ENCODE measurements at places on chromosomes 6 and 20. TPM values are rescaled to one million over a fixed set of nuclear protein-coding genes. Genes with fewer than 3 reads are reported as not detected.

The UBE2J1 gene
- total RNA-seq = 32.3 TPM

The MAN1A1 gene
- total RNA-seq = 247 TPM

The RBCK1 gene
- total RNA-seq = 51.6 TPM

The DDO gene
- 2.8 TPM for total RNA-seq

The CNKSR3 gene
- 3.9 TPM for total RNA-seq

The PGBD1 gene
- 4.0 TPM for total RNA-seq

The RPP40 gene
- total RNA-seq = 12.4 TPM

The NKAPL gene
- 2.0 TPM for total RNA-seq

The BMP7 gene
- 2.3 TPM for total RNA-seq

The NHLRC1 gene
- total RNA-seq = 3.1 TPM

The TFAP2A gene
- not detected for total RNA-seq

The JAG1 gene
- 153 TPM for total RNA-seq

The DOP1A gene
- total RNA-seq = 20.2 TPM

The FKBP1C gene
- total RNA-seq = not detected

The TMEM74B gene
- total RNA-seq = not detected

The THBD gene
- 205 TPM for total RNA-seq

The PI16 gene
- 41.9 TPM for total RNA-seq

The TRIM31 gene
- total RNA-seq = not detected

The LAMP5 gene
- total RNA-seq = not detected

The NOX3 gene
- total RNA-seq = not detected

The VWA7 gene
- 1.6 TPM for total RNA-seq

The CALHM4 gene
- total RNA-seq = not detected

The LINC00237 gene
- not detected for total RNA-seq

The APOM gene
- total RNA-seq = 4.7 TPM

The TRDN gene
- total RNA-seq = 1.1 TPM

The TAAR6 gene
- total RNA-seq = not detected

The FILIP1 gene
- 15.9 TPM for total RNA-seq

The EPPIN gene
- not detected for total RNA-seq

The PDE10A gene
- 9.1 TPM for total RNA-seq

The NRSN1 gene
- total RNA-seq = not detected

The PSMG4 gene
- 25.2 TPM for total RNA-seq

The CFB gene
- total RNA-seq = 1,024 TPM

The TUBB1 gene
- 0.19 TPM for total RNA-seq

The ERVFRD-1 gene
- 0.24 TPM for total RNA-seq

The SPEF1 gene
- 0.56 TPM for total RNA-seq
